ENCODE measurements at places on chromosomes 2 and 18. TPM values are rescaled to one million over a fixed set of nuclear protein-coding genes. Genes with fewer than 3 reads are reported as not detected.

- DNase-seq, result no peak
Measured at GRCh38 chr18:75128911-75129716, 79.8 kb downstream of the PTGR3 start.

GRCh38 chr2:234981197-234982095 is 29.6 kb downstream of the SH3BP4 start:
- DNase-seq, result peak; percentile 99

- no peak for DNase-seq
Measured at GRCh38 chr2:203191961-203192360, 46.9 kb upstream of the CYP20A1 start.

The DLGAP1 gene
- not detected for total RNA-seq

DNA sequence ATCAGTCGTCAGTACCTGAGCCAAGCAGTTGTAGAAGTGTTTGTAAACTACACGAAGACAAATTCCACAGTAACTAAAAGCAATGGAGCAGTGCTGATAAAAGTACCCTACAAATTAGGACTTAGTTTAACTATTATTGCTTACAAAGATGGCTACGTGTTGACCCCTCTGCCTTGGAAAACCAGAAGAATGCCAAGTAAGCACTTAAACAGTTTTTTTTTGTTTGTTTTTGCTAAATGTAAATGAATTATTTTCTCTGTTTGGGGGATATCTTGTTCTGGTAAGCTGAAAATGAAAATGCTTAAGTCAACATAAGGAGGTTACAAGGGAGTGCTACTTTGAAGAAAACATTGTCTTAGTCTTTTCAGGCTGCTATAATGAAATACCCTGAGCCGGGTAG is 46.4 kb downstream of the FAM171B start:
- DNase-seq, result no peak

The FHOD3 gene
- 28.4 TPM for total RNA-seq

- DNase-seq, result no peak
Measured at GRCh38 chr2:75574106-75574505, 13.4 kb upstream of the EVA1A start.

- DNase-seq, result no peak
Measured at GRCh38 chr2:232415138-232415690, 8.6 kb downstream of the ALPG start.

The SLC19A3 gene
- total RNA-seq, result 0.29 TPM

GRCh38 chr2:176280156-176280555 is 10.9 kb downstream of the MTX2 start:
- DNase-seq, result no peak

GRCh38 chr2:33620-34019 is 12.7 kb downstream of the FAM110C start:
- no peak for DNase-seq

The TDRD15 gene
- not detected for total RNA-seq

DNA sequence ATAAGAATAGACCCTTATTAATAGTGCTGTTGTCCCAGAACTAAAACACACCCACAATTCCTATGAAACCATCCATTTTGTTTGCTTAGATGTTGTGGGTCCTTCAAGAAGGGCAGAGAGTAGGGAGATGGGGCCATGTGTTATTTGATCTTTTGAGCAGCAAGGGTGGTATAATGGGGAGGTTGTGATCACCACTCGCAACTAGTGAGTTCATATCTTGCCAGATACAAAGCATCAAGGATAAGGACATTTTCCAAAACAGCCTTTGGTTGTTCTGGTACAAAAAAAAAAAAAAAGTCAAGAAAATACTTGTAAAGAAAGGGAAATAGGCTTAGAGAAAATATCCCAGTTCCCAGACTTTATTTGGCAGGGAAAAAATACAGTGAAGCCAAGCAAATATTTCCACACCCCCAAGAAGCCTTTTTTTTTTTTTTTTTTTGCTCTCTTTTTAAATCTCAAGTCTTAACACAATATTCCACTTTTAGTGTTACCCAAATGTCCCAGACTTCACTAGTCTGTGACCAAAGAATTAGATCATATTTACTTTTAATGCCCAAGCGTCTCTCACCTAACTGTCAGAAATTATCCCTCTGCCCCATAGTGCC is 54.1 kb downstream of the ANTXR1 start:
- DNase-seq, result no peak

The SKOR2 gene
- not detected for total RNA-seq

The GPBAR1 gene
- 1.0 TPM for total RNA-seq

The FOXI3 gene
- total RNA-seq, result 0.17 TPM

GRCh38 chr18:21741562-21742314 is 1.1 kb downstream of the MIB1 start:
- DNase-seq, result no peak

DNA sequence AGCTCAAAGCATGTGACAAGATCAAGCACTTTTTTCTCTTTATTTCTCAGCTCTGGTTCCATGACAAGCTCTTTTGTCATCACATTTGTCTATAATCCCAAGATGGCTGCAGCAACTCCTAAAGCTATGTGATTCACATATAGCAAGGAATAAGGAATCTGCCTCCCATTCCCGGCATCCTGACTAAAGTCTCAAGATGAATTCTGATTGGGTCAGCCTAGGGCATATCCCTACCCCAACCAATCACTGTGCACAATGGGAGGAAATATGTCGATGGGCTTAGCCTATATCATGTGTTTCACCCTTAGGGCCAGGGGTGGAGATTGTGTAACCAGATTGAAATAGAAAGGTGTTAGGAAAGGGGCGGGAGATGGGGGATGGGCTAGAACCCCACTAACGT is 23.1 kb upstream of the COLEC12 start:
- no peak for DNase-seq

GRCh38 chr2:88080545-88080944 is 12.9 kb downstream of the SMYD1 start:
- no peak for DNase-seq

DNA sequence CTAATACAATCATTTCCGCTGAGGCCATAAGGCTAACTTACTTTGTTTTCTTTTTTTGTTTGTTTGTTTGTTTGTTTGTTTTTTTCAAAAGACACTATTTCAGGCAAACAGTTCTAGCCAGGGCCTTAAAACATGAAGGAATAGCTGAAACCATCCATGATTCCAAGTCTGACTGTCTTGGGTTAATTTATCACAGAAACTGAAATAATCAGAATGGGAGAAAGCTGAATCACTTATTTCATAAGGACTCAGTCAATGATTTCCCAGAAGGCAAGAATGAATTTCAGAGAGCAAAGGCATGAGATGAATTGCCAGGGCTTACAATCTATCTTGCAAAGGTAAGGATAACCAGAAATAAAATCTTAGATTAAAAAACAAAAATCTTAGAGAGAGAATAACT is 1315.1 kb downstream of the SUCLG1 start:
- DNase-seq, result peak; percentile 61

DNA sequence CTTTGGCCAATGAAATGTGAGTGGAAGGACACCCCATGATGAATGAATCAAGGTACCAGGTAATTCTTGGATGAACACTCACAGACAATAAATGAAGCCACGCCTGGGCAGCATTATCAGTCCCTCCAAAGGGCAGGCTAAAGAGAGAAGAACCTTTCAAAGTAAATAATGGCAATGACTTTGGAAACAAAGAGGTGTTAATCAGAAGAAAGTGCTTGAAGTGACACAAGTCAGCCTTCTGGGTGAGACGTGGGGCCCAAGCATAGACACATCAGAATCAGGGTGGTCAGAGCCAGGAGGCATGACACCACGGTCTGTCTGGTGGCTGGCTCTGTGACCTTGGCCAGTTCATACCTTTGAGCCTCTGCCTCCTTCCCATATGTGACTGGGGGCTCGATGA is 103.3 kb downstream of the POLR1A start:
- no peak for DNase-seq

The CDK15 gene
- total RNA-seq, result 6.4 TPM

GRCh38 chr2:176746411-176746810 is 466.2 kb upstream of the HNRNPA3 start:
- DNase-seq, result no peak

DNA sequence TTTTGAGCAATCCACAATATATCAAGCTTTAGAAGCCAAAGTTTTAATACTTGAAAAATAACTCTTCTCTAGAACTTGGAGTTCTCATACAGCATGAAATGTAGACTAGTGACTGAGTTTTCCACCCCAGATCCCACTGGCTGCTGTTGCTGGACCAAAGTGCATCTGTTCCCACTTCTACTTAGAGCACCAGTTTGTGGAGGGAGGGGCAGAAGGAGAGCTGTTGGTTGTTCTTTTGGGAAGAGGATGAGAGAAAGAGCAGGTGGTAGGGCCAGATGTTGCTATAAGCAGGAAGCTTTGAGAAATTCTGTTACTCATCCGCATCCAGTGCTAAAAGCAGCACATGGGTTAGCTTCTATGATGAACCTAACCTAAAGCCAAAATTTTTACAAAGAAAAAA is 59.0 kb downstream of the MBD2 start:
- no peak for DNase-seq

The GNLY gene
- not detected for total RNA-seq

The GREB1L gene
- total RNA-seq, result 6.2 TPM

- peak; percentile 53 for DNase-seq
Measured at GRCh38 chr2:206105541-206105940, 19.6 kb upstream of the INO80D start.

GRCh38 chr2:113755835-113756354 is 547 bp downstream of the SLC35F5 start:
- no peak for DNase-seq

GRCh38 chr2:219769090-219769910 is 141.9 kb downstream of the SLC4A3 start:
- DNase-seq, result no peak

- DNase-seq, result no peak
Measured at GRCh38 chr2:45342-46130, 769 bp downstream of the FAM110C start.

The UGP2 gene
- 72.6 TPM for total RNA-seq

The SERPINB4 gene
- not detected for total RNA-seq

GRCh38 chr18:41128126-41128525 is 826.9 kb upstream of the PIK3C3 start:
- no peak for DNase-seq

DNA sequence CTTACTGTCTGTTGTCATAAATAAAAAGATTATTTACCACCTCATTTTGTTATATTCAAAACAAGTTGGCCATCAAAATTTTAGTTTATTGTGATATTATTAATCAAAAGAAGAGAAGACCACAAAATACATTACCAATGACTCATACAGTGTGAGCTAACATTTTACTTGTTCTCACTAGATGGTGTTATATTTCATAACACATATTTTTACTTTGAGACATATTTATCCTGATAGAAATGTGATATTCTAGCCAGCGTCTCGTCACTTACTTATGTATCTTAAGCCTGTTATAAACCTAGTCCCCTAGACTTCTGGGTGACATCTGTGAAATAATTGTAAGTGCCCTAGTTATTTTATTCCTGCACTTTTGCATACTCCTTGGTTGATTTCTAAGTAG is 263.2 kb downstream of the CDH7 start:
- DNase-seq, result no peak

DNA sequence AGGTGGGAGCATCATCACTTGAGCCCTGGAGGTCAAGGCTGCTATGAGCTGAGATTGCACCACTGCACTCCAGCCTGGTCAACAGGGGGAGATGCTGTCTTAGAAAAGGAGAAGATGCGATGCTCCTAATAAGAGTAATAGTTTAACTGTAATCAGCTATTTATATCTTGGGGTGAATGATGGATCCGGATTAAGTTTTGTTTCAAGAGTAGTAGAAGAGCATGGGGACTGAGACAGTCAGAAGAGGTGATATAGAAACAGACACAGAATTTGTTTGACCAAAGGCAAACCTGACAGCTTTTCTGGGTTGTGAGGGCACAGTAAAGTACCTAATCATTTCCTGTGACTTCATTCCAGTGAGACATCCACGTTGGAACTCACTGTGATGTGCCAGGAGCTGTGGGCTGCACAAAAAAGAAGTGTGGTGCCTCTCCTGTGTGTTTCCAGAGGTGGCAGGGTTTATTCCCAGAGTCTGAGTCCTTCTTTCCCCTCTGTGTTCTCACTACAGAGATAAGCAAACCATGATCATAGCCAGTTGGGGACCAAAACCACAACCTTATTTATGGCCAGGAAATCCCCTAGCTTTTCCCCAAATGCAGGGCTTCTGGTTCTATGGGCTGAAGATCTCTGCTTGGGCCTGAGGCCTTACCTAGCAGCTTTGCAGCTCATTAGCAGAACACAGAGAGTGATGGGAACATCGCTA is 113.7 kb downstream of the XRCC5 start:
- DNase-seq, result no peak

- DNase-seq, result peak; percentile 39
Measured at GRCh38 chr2:226524381-226524843, 275.2 kb downstream of the IRS1 start.

DNA sequence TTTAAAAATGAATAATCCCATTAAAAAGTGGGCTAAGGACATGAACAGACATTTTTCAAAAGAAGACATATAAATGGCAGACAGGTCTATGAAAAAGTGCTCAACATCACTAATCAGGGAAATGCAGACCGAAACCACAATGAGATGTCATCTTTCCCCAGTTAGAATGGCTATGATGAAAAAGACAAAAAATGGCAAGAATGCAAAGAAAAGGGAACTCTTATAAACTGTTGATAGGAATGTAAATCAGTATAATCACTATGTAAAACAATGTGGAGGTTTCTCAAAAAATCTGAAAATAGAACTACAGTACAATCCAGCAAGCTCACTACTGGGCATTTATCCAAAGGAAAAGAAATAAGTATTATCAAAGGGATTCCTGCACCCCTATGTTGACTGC is 169.2 kb downstream of the METTL4 start:
- DNase-seq, result no peak

The ALS2 gene
- 15.6 TPM for total RNA-seq

The UGT1A6 gene
- total RNA-seq, result 5.1 TPM

- no peak for DNase-seq
Measured at GRCh38 chr2:236887953-236888793, 197.5 kb upstream of the COPS8 start.

The ITPRIPL1 gene
- 7.7 TPM for total RNA-seq

The CGREF1 gene
- total RNA-seq, result 2.3 TPM

The LYG2 gene
- not detected for total RNA-seq
